Natural killer cell treated with Interleukin-12 subunit alpha and Interleukin-12 subunit beta and Interleukin-15 and Interleukin-18, amount 100 ng/mL, for 72 hours (primary cell): ENCODE measurements at places on chromosomes 2 and 18. TPM values are rescaled to one million over a fixed set of nuclear protein-coding genes. Genes with fewer than 3 reads are reported as not detected.

GRCh38 chr2:73070643-73071359, 711 bp downstream of the SFXN5 start:
- DNase-seq: peak; percentile 69

GRCh38 chr2:135186054-135186453, 134.0 kb downstream of the RAB3GAP1 start:
- DNase-seq: no peak

GRCh38 chr2:229927817-229928321, 5.6 kb downstream of the FBXO36 start:
- no peak for DNase-seq

RNU2-63P gene
- 39.8 TPM for total RNA-seq
